NCI-H69 (cell line): ENCODE measurements at places on chromosomes 13 and 19.

DNA sequence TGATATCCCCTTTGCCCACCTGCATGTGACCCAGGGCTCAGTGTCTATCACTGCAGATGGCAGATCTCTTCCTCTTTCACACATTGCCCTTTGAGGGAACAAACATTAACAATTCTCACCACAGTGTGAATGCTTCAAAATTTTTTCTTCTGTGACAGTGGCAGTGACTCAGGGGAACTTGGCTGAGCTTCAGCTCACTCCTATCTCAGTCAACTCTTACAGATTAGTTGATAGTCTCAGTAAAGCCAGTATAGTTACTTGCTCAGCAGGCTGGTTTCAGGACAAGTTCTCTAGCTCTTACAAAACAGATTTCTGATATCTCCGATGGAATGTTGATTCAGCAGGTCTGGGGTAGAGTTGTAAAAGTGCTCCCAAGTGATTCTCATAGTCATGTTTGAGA lies 166.9 kb downstream of the DLEU7 start:
- no peak for DNase-seq

DNA sequence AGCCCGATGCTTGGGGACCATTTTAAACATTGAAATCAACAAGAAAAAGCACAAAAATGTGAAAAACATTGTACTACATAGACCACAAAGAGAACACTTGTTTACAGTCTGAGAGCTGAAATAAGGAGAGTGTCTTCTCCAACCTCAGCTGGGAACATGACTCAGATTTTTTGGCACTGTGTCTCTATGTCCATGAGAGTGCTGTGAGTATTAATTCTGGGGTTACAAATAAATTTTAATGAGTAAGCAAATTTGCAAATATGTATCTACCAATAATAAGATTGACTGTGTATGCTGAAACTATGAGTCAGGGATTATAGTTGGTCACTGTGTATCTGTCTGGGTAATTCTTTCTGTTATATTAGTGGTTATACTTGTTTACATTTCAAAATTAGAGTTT lies 174.0 kb downstream of the DCT start:
- DNase-seq = peak; percentile 56

DNA sequence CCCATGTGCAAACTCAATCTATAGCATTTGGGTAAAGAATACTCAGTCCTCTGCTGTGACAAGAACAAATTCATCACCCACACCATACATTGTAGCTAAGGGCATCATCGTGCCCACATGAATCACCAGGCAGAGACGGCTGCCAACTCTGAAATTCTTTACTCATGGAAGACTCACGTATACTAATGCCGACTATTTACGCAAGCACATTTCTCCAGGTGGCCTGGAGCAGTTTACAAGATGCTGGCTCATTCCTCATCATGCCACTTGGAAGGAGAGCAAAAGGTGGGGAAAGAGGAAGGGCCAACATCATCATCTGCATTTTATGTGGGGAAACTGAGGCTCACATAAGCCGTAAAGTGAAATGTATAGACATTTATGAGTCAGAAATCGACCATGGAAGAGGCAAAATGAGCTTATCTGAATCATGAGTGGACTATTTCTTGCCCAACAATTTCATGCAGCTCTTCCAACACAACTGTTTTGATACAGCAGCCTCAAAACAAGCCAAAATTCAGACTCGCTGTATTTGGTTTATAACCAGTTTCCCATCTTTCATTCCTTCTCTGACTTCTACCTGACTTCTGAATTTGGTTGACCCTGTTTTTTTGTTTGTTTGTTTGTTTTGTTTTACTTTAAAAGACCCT lies 213.9 kb upstream of the SERP2 start:
- DNase-seq = no peak

DNA sequence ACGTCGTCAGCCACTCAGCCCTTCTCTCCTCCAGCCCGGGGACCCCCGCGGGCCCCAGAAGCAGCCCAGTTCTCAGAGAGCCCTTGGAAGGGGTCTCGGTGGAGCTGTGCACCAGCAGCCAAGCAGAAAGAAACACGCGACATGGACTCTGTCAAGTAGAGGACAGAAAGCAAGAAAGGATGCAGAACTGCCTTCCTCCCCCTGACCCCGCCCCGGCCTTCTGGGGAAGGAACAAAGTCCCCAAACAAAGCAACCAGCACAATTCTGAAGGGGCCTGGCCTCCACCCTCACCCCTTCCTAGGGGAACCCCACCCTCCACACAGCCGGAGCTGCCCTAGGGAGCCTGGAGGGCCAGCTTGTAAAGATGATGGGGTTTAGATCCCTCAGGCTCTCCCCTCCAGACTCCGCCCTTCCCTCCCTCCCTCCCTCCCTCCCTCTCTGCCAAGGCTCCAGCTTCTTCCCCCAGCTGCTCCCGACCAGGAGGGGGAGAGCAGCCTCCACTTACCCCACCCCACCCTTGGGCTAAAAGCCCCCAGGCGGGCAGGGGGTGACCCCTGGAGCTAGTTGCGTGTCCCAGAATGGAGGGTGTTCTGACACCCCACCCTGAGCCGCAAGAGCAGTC lies 7.8 kb downstream of the LYL1 start:
- DNase-seq = peak; percentile 81

GRCh38 chr13:20402881-20403280 lies 122.8 kb downstream of the CRYL1 start:
- DNase-seq = no peak

- peak; percentile 89 for DNase-seq
Observed at GRCh38 chr19:12792051-12792852, 966 bp downstream of the JUNB start.

GRCh38 chr19:49658139-49658517 lies 7.5 kb downstream of the IRF3 start:
- no peak for DNase-seq

DNA sequence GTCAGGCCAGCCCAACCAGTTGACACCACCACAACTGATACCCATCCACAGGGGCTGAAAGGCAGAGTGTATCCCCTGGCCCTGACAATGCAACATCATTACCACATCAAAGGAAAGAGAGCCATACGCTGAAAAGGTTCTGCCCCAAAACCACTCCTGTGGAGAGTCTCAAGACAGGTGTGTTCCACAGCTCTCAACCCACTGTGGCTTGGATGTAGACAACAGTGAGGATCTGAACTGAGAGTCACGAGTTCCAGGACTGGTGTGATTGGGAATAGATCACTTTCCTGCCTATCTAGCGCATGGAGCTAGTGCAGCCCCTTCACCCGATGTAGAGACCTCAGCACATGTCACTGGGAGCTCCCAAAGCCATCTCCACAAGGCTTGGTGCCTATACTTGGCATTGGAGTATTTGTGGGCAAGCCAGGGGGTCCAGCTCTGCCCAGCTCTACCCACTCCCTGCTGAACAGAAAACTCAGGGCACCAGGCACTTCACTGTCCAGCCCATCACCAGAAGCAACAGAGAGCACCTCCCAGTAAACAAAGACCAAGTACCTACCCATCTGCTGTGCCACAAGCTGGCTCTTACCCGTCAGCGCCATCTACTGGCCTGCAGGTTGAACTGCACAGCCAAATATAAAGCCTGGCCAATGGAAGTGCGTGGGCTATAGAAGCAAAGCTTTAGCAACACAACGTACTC lies 579.5 kb downstream of the UQCRFS1 start:
- DNase-seq = peak; percentile 27

DNA sequence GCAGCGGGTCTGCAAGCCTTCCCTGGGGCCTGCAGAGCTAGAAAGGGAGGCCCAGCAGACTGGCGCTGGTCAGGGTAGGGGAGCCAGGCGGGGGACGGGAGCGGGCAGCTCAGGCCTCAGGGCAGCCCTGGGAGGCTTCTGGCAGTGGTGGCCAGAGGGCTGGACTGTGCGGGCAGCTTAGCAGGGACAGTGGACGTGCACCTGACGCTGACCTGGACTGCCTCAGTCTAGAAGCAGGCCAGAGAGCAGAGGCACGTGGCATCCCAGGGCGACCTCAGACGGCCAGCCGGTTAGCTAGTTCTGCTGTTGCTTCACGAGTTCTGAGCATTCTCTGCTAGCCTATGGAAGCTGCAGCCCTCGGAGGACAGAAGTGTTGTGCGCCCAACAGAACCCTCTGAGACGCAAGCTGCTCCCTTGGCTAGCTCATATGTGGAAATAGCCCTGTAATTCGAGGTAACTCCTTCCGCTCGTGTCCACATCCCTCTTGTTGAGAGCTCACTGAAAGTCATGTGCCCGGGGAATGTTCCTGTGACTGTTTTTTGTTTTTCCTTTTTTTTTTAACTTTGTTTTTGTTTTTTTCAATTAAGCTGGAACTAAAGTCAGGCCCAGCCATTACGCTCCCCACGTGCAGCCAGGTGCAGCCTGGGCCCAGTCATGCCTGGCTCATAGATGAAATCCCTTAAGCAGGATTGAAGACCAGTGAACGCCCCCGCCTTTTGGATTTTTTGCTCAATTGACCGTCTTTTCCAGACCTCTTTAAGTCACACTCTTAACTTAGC lies 1.9 kb upstream of the FAM174C start:
- no peak for DNase-seq

DNA sequence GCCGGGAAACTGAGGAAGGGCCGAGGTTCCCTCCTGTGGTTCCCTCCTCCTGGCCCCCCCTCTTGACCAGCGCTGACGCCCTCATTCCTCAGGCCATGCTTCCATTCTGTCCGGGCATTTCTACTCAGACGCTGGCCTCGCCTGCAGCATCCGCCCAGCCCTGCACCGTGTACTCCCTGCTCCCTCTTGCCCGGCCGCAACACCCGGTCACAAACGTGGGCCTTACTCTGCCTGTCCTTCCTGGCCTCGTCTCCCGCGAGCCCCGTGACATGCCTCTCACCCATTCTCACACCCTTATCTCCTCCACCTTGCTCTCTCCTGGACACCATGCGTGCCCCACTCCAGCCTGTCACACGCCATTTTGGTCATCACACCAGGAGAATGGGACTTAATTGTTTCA lies 11.3 kb downstream of the HDGFL2 start:
- no peak for DNase-seq

DNA sequence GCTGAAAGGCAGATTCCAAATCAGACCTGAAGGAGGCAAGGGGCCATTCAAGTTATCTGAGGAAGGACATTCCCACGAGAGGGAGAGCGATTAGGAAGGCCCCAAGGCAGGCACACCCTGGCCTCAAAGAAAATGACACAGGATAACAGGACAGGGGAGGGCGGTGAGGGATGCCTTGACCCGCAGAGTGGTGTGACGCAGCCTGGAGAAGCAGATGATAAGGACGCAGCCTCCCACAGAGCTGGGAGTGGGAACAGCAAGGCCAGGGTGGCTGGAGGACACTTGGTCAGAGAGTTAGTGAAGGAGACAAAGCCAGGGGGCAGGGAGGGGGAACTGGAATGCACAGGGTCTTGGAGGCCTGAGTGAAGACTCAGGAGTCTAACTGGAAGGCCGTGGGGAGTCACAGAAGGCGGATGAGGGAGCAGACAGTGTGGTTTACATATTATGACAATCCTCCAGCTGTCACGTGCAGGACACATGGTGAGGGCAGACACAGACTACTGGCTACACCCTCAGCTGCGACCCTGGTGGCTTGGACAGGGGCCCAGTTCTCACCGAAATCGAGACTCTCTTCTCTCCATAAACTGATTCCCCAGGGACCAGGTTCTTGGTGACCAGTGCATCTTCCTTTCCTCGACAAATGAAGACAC lies 5.8 kb upstream of the DYRK1B start:
- DNase-seq = no peak

DNA sequence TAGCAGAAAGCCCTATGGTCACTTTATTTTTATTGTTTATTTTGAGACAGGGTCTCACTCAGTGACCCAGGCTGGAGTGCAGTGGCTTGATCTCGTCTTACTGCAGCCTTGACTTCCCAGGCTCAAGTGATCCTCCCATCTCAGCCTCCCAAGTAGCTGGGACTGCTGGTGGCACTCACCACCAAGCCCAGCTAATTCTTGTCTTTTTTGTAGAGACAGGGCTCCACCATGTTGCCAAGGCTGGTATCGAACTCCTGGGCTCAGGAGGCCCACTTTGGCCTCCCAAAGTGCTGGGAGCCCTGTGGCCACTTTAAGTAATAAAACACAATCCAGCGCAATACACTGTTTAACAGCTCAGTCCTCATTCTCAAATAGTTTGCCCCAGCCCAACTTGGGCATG lies 69.3 kb downstream of the NUFIP1 start:
- DNase-seq = peak; percentile 5

DNA sequence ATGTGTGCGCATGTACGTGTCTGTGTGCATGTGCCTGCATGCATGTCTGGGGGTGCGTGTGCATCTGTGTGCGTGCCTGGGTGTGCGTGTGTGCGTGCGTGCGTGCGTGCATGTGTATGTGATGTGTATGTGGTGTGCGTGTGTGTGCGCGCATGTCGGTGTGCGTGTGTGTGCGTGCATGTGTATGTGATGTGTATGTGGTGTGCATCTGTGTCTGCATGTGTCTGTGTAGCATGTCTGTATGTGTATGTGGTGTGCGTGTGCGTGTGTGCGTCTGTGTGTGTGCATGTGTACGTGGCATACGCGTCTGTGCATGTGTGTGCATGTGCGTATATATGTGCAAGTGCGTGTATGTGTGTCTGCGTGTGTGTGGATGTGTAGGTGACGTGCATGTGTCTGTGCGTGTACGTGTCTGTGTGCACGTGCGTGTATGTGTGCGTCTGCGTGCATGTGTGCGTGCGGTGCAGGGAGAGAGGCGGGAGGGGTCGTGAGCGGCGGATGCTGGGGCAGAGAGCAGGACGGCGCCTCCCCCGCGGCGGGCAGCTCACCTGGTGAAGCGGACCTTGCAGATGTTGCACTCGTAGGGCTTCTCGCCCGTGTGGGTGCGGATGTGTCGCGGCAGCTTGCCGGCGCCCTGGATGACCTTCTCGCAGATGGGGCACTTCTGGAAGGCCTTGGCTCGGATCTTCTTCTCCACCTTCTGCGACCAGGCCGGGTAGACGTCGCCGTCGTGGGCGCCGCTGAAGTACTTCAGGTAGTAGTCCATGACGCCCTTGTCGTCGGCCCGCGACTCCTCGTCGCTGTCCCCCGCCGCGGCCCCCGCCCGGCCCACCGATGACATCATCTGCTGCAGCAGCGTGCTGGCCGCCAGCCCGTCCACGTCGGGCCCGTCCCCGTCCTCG lies 13.0 kb downstream of the ZBTB7A start:
- DNase-seq = no peak

DNA sequence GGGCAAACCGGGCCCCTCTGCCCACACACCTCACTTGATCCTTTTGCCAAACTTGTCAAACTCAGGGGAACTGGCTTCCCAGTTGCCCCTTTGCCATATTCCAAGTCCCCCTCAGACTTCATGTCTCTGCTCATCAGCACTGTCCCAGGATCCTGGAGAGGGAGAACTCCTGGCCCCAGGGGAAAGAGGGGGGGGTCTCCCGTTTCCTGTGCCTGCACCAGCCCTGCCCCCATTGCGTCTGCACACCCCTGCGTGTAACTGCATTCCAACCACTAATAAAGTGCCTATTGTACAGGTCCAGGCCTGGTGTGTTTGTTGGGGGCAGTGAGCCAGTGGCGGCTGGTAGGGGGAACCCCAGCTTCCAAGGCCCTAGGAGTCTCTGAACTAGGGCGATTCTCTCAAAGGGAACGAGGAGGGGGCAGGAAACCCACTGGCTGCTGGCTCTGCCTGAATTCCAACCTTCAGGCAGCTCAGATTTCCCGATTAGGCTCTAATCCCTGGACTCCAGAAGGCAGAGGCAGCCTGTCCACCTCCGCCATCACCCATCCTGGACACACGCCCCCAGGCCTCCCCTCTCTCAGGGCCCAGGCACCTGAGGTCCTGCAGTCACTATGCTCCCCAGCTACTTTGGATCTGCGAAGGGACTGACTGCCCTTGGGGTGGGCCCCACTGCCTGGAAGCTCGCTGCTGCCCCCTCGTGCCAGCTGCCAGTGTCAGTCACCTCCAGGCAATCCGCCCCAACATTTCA lies 9.7 kb upstream of the ILF3 start:
- DNase-seq = peak; percentile 85
